ENCODE measurements at places on chromosomes 3 and 15.

- DNase-seq = no peak
Measured at GRCh38 chr15:81504170-81504905, 130.3 kb upstream of the TMC3 start.

- DNase-seq = no peak
Measured at GRCh38 chr15:89360294-89360971, 25.8 kb upstream of the POLG start.

DNA sequence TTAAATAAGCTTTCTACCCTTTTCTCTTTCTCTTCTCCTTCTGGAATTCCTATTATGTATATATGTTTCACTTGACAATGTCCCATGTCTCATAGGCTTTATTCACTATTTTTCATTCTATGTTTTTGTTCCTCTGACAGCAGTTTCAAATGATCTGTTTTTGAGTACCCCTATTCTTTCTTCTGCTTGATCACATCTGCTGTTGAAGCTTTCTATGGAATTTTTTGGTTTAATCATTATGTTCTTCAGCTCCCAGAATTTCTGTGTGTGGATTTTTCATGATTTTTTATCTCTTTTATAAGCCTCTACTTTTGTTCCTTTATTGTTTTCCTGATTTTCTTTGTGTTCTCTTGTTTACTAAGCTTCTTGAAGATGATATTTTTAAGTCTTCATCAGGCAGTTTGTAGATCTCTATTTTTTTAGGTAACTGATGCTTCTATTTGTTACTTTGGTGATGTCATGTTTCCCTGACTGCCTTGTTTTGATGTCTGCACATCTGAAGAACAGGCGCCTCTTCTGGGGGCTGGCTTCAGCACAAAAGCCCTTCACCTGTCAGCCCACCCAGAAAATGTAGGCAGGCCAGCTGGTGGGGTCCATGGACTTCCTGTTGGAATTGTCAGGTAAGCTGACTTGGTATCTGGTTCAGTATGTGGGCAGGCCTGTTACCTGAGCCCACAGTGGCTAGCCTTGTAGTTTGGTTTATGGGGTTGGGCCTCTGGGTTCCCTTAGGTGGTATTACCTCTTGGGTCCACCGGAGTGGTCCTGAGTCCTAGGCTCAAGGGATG lies 15.8 kb downstream of the FAM227B start:
- DNase-seq = no peak

DNA sequence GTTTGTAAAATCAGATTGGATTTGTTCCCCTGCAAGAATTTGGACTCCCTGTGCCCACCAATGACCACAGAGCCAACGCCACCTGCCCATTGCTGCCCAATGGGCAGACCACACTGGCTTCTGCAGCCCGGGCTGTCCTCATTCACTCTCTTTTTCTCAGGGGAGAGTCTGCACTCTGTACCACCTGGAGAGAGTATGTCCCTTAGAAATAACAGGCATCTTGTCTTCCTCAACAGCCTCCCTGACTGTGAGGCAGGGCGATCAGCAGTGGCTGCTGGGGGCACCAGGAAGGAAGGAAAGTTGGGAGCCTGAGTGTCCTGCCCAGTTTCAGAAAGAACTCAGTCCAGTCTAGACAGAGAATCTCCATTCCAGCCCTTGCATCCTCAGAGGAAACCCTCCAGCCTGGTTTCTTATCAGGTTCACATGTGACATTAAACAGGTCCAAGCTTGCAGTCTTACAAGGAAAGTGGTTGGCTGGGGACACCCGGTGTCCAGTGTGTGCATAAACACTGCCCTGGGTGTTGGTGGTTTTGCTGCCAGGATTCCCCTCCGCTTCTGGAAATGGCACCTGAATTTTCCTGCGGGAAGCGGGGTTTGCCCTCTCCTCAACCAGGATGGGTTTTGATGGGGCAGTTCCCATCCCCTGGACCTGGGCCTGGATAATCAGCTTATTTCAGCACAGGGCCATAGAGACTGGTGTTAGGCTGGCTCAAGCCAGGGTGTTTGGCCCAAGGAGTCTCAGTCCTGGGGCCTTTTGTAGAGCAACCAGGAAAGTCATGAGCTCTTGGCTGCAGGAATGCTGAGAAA lies 37.2 kb downstream of the SSUH2 start:
- no peak for DNase-seq

DNA sequence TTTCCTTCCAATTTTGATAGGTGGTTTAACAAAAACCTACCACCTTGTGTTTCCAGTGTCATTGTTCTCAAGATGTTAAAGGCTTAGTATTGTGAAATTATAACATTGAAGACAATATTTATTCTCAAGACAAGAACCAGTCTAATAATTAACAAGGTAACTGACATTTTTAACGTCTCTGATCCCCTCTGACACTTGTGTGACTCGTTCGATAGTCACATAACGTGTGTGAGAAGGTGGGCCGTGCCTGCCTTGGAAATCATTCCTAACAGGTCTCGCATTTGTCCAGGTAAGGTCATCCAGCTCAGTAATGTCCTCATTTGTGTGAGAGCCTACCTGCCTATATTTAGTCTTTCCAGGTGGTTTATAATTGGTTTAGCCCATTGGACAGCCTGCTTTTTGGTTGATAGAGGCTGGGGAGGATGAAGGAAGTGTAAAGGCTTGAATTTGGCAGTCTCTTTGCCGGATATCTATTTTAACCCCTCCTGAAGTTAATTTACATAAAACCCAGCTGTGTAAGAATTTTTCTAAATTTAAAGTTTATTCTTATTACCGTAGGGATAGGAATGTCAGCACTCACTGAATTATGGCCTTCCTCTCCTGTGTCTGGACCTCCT lies 94.4 kb downstream of the AKAP13 start:
- DNase-seq = no peak

GRCh38 chr3:99970198-99970597 lies 144.1 kb downstream of the FILIP1L start:
- DNase-seq = no peak

- DNase-seq = no peak
Measured at GRCh38 chr15:78361771-78362506, 21.8 kb downstream of the CRABP1 start.

DNA sequence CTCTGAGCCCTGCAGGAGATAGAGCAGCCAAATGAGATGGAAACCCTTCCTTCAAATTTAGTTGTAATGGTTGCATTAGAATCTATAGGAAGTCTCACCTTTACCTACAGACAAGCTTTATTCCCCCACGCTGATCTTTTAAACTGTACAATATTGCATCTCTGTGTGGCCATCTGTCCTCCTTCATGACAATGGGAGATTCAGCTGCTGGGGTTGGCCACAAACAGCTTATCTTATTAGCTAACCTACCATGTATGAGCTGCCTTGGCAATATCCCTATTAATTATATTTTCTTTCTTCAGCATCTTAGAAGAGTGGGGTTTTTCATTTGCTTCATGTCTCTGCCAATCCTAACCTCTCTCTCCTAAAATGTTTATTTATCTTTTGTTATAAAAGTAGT lies 238.7 kb upstream of the NR2E3 start:
- DNase-seq = no peak

DNA sequence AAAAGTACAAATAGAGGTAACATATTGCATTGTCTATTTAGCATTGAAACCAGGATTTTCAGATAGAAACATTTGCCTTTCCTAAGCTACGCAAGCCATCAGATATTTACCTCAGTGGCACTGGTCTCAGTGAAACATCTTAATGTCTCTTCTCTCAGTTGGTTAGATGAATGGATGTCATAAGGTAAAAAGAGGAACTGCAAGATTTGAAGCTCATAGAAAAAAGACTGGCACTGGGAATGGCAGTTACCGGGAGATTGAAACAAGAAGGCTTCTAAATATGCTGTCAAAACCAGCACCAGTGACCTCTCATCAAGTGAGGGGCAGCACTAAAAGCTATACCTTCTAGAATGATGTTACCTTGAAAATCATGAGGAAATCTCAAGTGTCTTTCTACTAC lies 486.4 kb downstream of the FHIT start:
- DNase-seq = no peak

GRCh38 chr3:129585949-129586657 lies 20.4 kb downstream of the PLXND1 start:
- DNase-seq = no peak

GRCh38 chr3:13135251-13135810 lies 62.1 kb upstream of the IQSEC1 start:
- DNase-seq = no peak

- DNase-seq = peak; percentile 41
Measured at GRCh38 chr3:57227930-57228751, 612 bp downstream of the APPL1 start.

GRCh38 chr15:33310481-33311311 lies at the start of gene RYR3:
RYR3 (plus strand) TSS chr15:33310967; CDS start chr15:33311046, 79 bp downstream.
- DNase-seq = no peak

GRCh38 chr15:46644501-46645481 lies 1010.0 kb downstream of the SQOR start:
- no peak for DNase-seq

DNA sequence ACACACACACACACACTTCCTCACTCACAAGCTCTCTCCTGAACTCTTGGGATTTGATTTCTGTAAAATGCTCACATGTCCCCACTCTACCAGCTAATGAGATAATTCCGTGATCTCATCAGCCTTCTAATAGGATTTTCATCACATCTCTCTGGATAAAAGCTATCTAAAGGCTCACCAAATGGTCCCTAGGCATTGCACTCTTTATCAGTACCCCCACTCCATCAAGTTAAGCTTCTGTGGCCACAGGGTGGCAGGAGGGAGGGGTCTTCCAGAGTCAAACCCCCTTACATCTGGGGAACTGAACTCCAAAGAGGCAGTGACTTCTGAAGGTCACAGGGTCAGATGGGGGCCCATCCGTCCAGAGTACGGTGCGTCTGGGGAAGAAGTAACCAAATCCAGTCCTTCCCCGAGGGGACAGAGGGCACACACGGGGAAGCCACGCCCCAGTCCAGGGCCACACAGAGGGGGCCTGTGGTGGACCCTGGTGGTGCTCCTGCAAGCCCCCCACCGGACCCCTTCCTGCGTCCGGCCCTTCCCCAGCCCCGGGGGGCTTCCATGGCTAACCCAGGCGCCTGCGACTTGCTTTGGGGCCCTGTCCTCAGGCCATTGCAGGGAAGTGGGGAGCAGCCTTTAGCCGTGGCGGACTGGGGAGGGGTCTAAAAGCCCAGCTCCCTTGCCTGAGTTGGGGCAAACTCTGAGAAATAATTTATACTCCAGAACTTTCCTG lies 25.5 kb downstream of the CPN2 start:
- no peak for DNase-seq

DNA sequence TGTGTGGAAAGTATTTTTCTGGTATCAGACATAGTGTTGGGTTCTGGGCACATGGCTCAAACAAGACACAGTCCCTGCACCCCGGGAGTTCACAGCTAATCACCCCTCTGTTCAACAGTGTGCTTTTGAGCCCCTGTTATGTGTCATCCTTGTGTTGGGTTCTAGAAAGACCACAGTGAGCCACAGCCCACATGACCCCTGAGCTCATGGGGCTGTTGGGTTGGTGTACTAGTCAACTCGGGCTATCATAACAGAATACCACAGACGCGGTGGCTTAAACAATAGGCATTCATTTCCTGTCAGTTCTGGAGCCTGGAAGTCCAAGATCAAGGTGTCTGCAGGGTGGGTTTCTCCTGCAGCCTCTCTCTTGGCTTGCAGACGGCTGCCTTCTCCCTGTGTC lies 100.0 kb downstream of the DNAJB8 start:
- no peak for DNase-seq

GRCh38 chr3:10337323-10338163 lies 16.6 kb upstream of the SEC13 start:
- DNase-seq = no peak

DNA sequence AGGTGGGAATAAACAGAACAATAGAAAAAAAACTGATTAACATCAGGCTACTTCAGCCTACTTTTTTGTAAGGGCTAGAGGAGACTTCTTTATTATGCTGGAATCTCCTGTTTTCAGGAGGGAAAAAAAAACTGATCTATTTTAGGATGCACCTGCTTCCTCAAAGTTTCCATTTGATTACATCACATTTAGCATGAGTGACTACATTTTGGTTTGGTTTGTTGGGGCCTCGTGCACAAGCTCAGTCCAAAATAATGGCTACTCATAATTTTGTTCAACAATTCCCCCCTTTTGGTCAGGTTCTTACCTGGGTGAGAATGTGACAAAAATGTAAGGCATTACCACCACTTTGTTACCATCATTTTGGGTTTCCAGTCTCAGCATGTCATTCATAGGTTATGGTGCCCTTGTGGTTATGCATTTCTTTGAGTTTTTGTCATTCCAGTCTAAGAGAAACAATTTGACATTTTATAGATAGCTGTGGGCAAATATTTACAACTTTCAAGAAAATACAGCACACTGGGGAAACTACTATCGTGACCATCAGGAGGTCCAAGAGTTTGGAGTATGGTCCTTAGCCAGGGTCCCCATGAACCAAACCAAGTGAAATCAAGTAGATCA lies 93.6 kb upstream of the ATP11B start:
- DNase-seq = no peak

DNA sequence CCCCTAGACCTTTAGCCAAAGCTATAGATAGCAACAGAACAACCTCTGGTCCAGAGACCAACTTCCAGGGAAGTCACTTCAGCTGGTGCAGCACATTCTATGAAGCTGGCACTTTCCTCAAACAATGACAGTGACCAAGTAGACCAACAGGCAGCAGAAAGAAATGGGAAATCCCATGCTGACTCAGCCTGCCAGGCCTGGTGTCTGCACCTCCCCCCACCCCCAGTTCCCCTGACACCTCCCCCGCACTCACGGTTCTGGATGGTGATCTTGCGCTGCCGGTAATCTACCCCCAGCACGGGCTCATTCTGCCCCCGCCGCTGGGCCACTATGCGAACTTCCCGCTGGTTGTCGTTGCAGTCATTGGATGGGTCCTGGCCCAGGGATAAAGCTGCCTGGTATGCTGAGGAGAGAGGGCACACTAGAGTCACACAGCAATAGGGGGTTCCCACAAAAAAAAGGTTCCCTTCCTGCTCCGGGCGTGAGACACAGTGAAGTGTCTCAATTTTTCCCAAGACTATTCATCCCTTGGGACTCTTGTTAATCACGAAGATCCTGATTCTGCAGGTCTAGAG lies 17.0 kb downstream of the ILDR1 start:
- DNase-seq = no peak

GRCh38 chr3:165768680-165769079 lies 68.5 kb downstream of the BCHE start:
- no peak for DNase-seq

- DNase-seq = no peak
Measured at GRCh38 chr3:104452697-104453096, 914.0 kb upstream of the ALCAM start.

DNA sequence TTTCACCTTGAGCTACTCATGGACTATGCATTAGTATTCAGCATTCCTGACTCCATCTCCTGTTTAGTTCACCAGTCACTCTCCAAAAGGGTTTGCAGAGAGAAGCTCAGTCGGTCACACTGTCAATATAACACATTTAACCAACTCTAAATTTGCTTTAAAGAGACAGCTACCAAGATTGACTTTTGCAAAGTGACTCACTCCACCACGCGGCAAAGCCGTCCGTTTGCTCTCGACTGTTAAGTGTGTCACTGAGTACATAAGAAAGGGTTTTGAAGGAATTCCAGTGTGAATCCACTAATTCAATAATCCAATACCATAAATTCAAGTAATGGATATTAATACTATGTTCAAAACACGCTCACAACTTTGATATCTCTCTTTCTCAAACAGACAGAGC lies 1006.7 kb upstream of the NR2F2 start:
- DNase-seq = no peak

GRCh38 chr3:124140746-124141145 lies 148.8 kb upstream of the ROPN1 start:
- DNase-seq = no peak
